ENCODE measurements at places on chromosomes 7 and 10.

GRCh38 chr7:87156709-87157108, 4.5 kb downstream of the DMTF1 start:
- no peak for DNase-seq

GRCh38 chr7:99392046-99392445, 16.4 kb downstream of the PDAP1 start:
- no peak for DNase-seq

DNA sequence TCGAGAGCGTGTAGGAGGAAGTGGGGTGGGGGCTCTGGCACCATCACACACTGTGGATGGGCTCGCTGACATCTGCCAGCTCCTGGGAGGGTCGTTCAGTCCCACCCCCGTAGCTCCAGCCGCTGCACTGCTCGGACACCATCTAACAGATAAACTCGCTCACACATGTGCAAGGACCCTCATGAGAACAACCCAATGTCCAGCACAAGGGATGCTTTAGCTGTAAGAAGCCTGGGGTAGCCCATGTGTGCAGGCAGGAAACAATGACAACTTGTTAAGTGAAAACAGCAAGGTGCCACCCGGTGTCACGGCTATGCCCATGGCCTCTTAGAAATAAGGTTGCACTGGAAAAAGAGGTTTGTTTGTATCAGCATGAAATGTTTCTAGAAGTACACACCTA, 14.1 kb downstream of the OGDHL start:
- no peak for DNase-seq

GRCh38 chr7:27759491-27759890, 19.5 kb downstream of the TAX1BP1 start:
- no peak for DNase-seq

DNA sequence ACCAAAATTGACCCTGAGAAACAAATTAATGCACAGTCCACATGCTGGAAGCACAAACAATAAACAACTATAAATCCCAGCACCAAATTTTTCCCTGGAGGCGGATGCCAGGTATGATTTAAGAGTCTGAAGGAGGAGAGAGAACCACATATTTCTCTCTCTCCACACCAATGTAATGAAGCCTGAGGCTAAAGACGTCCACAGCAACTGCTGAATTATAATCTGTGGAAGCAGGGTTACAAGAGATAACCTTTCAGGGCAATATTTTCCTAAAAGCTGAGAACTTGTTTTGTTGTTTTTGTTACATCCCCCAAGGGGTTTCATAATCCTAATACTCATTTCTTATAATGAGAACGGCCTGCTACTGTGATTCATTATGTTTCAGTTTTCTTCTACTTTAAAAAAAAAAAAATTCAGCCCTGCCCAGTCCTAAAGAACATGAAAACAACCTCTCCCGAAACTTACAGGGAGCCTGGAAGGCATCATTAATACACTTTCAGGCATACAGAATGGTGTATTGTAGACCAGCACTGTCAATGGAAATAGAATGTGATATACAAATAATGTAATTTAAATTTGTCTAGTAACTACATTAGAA, 48.5 kb upstream of the ABLIM1 start:
- DNase-seq, result no peak

DNA sequence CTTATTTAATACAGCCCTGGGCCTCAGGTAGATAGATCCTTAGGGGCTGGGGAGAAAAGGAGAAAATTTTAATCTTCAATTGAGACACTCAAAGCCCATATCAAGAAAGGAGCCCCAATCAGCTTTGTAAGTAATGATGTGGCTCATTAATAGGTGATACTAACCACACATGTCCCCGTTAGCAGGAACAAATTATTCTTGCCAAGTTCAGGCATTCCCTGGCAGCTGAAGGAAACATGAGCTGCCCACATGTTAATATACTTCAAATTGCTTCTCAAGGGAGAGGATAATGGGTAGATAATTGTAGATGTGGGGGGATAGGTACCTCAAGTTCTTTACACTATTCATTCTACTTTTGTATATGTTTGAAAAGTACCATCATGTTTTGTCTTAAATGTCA, 14.5 kb downstream of the IFIT5 start:
- DNase-seq, result no peak

DNA sequence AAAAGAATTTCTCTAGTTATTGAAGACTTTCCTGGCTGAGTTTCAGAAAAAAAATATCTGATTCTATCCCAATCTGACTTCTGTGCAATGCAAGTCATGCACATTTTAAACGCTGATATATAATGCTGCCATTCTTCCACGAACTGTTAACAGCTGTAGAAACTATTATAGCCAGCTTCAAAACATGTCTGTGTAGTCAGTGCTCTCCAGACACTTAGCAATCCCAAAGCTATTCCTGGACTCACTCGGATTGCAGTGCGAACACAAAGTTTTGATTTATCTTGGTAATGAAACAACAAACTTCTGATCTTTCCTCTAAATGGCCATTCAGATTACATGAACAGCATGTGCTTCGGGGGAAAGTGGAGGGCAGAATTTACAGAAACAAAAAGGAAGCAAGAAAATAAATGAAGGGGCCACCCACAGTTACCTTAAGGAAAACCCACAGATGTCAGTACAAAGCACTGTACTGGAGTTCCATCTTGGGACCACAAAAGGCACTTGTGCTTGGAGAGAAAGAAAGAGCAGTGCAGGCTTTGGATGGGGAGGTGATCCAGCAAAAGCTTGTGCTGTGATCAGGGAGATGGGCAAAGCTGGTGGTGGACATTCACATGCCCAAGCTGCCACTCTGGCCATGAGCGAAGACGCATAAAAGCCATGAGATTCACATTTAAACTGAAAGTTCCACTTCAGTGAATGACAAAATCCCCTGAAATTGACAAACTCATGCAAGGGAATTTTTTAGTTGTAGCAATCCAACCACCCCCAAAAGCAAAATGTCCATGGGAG, 32.1 kb upstream of the ADO start:
- DNase-seq, result no peak

DNA sequence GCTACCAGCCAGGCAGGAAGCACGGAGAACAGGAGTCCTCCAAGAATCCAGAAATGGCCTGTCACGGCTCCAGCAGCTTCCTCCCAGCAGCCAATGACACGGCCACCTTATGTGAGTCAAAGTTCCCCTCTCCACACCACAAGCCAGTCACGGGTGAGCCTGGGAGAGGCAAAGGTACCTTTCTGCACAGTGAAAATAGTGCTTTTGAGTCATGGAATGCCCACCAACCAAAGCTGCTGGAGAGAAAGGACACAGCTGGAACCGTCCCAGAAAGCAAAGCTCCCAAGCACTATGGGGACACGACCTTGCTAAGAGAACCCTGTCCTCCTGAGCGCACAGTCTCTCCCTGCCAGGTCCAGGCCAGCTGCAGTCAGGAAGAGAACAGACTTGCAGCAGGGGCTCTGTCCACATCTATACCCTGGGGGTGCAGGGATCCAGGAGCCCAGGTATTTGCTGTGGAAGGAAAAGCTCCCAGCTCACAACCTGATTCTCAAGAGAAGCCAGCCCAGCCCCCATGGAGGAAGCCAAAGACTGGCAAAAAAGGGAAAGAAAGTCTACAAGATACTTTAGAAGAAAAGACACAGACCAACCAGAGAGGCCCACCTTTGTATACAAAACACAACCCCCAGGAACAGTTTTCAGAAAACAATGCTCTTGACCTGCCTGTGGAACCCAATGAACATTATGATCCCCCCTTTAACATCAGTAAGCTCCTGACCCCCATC, 24.4 kb downstream of the C10orf71 start:
- no peak for DNase-seq

GRCh38 chr10:13206546-13207443, 27.4 kb downstream of the UCMA start:
- DNase-seq, result no peak

- no peak for DNase-seq
Measured at GRCh38 chr10:11317936-11318670, 293.3 kb downstream of the USP6NL start.

DNA sequence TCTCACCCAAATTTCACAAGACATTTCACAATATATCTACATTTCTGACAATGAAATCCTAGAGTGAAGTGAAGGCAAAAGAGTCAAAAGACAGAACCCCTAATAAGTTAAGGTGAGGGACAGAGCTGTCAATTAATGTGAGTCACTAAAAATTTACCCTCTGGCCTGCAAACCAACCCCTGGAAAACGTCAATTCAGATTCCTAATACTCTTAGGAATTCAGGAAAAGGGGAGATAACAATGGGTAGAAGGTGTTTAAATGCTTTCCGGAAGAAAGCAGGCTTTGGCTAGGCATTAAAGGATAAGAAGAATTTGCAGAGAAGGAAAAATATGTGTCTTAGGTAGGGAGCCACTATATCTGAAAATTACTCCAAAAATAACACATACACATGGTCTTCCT, 299.6 kb downstream of the INHBA start:
- no peak for DNase-seq

DNA sequence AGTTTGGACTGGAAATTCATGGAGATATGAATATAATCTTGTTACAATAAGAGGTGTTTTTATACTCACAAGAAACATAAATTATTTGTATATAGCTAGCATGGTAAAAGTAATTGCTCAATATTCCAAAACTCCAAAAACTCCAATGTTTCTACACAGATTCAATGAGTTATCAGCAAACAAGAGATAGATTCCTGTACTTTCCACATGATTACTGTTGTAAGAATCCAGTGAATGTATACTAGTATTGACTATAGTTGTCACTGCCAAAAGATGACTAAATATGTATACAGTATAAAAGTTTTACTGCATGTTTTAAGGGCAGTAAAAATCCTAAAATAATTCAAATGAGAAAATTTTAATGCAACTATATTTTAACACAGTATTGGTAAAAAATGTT, 10.7 kb downstream of the ATOH7 start:
- DNase-seq, result no peak

GRCh38 chr7:151693140-151693539, 173.4 kb upstream of the RHEB start:
- no peak for DNase-seq

DNA sequence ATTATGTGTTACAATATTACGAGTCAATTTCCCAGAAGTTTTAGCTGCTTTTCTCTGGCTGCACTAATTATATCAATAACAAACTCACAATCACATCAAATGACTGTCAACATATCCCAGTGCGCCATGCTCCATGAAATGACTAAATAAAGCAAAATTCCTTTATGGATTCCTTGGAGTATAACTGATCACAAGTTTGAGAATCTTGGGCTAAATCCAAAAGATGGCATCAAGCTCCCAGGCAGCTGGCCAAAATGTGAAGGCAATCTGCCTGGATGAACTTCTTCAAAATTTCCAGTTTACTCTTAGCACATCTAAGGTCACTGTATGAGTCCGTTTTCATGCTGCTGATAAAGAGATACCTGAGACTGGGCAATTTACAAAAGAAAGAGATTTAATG, 210.8 kb downstream of the CCSER2 start:
- no peak for DNase-seq

DNA sequence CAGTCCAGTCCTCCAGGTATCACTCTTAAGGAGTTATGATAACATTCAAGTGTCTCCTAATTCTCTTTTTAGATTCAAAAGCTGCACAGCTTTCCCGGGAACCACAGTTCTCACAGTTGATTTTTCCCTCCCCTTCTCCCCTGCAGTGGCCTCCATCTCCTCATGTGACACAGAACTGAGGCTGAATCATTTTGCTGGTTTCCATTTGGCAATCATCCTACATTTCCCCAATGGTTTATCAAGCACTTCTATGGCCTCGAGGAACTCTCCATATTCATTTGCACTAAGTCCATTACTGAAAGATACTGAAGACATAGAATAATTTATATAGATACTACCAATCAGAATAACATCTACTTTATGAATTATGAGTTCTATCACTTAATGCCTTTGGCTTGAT, 484.9 kb downstream of the GPAM start:
- no peak for DNase-seq
